Left renal pelvis (tissue), 4 donors: ENCODE measurements at places on chromosomes 1 and 21.

DNA sequence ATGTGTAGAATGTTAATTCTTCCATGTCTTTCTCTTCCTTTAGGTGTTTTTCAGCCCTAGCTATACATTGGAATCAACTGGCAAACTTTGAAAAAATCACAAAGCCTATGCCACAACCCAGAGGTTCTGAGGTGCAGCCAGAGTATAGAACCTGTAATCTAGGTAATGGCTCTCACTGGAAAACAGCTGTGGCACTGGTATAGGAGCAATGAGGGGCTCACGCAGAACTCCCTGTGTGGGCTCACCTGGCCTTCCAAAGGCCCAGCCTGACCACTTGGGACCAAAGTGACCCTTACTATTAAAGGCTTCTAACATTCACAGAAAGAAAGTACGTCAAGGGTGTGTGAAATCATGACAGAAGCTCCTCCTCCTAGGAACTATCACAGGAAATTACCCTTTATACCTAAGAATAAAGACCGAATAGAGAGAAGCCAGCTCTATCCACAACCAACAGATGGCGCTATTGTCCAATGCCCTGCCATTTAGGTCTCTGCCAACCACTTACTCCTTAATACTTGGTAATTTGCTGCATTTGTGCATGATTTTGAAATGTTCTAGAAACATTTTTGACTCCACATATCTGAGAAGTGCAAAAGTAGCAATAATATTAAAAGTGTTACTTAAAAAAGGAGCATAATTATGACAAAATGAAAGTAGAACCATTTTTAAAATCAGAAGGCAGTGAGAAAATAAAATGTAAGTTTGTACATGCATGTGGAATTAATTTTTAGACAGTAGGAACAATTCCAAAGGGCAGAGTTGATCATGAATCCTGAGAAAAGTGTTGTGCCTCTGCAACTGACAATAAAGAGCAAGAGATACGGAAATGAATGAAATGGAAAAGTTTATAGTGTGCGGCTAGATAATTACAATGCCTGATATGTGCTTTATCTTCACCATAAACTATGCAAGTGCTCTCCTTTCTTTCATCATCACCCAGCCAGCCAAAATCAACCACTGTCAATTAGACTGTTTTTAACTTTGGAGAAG is 93.1 kb upstream of the HAO2 start:
- DNase-seq: no peak

DNA sequence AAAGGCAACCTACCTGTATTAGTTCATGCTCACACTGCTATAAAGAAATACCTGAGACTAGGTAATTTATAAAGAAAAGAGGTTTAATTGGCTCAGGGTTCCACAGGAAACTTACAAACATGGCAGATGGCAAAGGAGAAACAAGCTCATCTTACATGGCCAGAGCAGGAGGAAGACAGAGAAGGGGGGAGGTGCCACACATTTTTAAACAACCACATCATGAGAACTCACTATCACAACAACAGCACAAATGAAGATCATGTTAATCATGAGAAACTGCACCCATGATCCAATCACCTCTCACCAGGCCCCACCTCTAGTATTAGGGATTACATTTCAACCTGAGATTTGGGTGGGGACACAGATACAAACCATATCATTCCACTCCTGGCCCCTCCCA is 90.6 kb upstream of the KCTD3 start:
- no peak for DNase-seq

- no peak for DNase-seq
These were observed 11.7 kb downstream of the TPRG1L start for GRCh38 chr1:3636531-3636930.

GRCh38 chr1:89945852-89946476 is 48.9 kb upstream of the ZNF326 start:
- no peak for DNase-seq

DNA sequence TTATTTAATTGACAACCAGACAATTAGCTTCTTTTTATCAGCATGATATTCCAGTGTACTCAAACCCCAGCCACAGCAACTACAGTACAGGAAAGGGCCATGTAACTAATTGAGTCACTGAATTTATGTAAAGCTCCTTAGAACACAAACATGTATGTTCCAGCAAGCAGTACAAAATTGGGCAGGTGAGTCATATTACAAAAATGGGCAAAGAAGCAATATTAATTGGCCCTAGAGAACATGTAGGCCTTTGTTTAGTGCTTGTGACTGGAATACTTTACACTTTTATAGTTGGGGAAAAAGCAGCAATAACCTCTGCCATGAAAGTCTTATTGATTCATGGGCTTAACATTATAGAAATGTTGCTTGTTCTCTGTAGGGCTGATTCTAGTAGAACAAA is 31.8 kb downstream of the CLEC20A start:
- no peak for DNase-seq

DNA sequence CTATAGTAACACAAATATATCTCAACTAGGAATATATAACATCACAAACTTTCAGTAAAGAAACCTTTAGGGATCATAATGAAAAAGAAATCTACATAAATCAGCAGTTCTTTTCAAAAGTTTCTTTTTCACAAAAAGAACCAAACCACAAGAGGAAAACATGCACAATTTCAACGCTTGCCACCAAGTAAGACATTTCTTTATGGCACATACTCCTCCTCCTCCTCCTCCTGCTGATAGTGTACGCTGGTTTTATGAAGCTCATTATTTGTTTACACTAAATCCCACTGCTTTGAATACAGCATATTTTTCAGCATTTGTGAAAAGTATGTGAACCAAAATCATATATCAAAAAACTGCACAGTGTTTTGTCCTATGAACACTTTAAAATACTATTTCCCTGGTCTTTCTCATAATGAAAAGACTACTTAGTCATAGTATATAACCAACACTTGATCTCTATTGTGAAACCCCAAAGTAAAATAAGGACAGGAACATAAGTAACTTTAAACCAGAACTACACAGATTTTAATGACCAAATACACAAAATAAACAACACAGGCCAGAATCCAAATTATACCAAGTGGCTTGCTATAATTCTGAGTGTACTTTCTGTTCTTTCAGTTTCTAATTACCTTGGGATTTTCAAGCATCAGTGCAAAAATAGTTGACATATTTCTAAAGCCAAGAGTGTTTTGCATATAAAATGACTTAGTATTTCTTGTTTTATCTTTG is 184.2 kb downstream of the EIF4G3 start:
- no peak for DNase-seq

- DNase-seq: no peak
These were observed 62.7 kb downstream of the DMAP1 start for GRCh38 chr1:44275991-44276405.

- DNase-seq: no peak
These were observed 3.1 kb upstream of the EGLN1 start for GRCh38 chr1:231424950-231425805.

DNA sequence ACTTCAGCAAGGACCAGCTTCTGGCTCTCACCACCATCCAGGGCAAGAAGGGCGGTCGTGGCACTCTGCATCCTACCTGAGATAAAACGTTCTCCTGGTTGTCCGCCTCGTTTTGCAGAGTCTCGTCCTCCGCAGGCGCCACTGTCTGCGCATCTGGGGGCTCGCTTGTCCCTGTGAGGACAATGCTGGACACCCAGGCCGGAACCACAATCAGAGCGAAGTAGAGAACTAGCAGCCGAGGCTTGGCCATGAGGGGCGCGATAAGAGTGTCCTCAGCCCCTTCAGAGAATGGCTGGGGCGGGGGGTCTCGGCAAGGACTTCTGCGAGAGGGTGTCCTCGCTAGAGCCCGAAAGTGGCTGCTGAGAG is 505 bp downstream of the OLFML2B start:
- DNase-seq: no peak

DNA sequence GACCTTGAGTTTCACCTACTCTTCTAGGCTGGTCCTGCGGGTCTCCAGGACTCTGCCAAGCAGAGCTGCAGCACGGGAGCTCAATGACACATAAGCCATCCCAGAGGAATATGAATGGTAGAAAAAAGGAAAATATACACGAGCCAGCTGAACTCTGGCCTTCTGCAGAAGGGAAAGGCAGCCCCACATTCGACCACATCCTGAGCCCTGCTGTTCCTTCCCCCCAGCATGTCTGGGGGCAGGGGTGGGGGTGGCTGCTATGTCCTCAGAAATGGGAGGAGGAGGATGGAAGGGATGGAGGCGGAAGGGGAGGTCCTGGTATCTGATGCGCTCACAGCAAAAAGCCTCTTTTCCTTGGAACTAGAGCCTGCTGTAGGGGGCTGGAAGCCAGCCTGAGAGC is 12.1 kb upstream of the KDF1 start:
- no peak for DNase-seq

DNA sequence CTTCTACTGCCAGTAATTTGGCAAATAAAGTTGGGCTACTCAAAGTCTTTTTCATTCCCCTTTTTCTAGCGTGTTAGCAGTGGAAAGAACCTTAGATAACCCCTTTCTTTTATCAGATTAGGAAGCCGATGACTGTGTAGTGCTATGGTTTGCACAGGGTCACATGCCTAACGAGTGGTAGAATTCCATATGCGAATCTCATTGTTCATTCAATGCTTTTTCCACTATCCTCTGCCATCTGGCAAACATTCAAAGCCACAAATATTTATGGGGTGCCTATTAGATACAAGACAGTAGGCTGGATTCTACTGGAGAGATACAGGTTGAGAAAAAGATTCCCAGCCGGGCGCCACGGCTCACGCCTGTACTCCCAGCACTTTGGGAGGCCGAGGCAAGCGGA is 14.9 kb upstream of the IER5 start:
- no peak for DNase-seq

- no peak for DNase-seq
These were observed 124.6 kb upstream of the IVNS1ABP start for GRCh38 chr1:185441605-185442004.

- DNase-seq: no peak
These were observed 24.4 kb upstream of the TRIM33 start for GRCh38 chr1:114535401-114535800.

DNA sequence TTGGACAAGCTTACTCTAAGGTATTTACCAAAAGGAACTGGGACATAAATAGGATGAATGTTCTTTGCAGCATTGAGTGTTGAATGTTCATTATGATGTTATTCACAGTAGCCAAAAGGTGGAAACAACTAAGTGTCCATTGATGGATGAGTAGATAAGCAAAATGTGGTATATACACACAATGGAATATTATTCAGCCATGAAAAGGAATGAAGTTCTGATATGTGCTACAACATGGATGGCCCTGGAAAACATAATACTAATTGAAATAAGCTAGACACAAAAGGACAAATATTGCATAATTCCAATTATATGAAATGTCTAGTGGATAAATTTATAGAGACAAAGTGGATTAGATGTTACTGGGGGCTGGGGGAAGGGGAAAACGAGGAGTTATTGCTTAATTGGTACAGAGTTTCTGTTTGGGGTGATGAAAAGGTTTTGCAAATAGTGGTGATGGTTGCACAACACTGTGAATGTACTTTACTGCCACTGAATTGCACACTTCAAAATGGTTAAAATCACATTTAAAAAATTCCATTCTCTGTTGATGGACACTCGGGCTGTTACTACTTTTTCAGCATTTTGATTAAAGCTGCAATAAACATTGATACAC is 2.9 kb downstream of the MTARC1 start:
- no peak for DNase-seq

DNA sequence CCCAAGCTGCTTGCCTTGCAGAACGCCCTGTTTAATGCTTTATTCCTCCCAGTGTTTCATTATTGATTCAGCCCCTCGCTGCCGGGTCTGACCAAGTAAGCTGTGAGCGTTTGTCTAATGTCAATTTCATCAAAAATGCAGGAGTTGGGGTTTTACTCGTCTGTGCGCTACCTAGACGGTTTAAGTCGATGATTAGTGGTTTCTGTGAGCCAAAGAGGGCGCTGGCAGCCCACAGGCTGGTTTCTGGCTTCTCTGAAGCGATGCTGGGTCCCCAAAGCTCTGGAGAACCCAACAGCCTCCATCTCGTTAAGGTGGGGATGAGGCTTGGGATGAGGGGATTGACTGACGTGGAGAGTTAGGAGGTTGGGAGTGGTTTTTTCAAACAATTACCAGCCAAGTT is 102.9 kb downstream of the SYF2 start:
- no peak for DNase-seq

GRCh38 chr1:191152776-191153175 is 675.1 kb upstream of the BRINP3 start:
- no peak for DNase-seq

- no peak for DNase-seq
These were observed 430.6 kb upstream of the BRINP3 start for GRCh38 chr1:190908246-190908645.

- DNase-seq: no peak
These were observed 220.3 kb downstream of the GRIK1 start for GRCh38 chr21:29719521-29719920.

DNA sequence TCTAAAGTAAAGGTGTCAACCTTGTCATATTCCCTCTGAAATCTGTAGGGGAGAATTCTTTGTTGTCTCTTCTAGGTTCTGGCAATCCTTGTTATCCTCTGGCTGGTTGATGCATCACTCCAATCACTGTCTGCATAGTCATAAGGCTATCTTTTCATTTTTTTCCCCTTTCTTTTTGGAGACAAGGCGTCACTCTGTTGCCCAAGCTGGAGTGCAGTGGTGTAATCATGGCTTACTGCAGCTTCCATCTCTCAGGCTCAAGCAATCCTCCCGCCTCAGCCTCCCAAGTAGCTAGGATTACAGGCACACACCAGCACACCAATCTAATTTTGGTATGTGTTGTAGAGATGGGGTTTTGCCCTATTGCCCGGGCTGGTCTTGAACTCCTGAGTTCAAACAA is 12.9 kb downstream of the DPYD start:
- DNase-seq: no peak

GRCh38 chr1:200224315-200224714 is 185.5 kb downstream of the ZNF281 start:
- no peak for DNase-seq

- no peak for DNase-seq
These were observed 2.0 kb downstream of the EFHD2 start for GRCh38 chr1:15411593-15412137.

- DNase-seq: no peak
These were observed 24.0 kb upstream of the CAMSAP2 start for GRCh38 chr1:200714504-200715187.

GRCh38 chr1:111204201-111204982 is 3.9 kb upstream of the DENND2D start:
- no peak for DNase-seq

- DNase-seq: no peak
These were observed 38.2 kb downstream of the POU2F1 start for GRCh38 chr1:167258858-167259257.

- DNase-seq: no peak
These were observed 75.5 kb downstream of the HIVEP3 start for GRCh38 chr1:41842993-41843755.
